ENCODE measurements at places on chromosomes 7 and 10.

- no peak for DNase-seq
These were observed 25.8 kb upstream of the CASD1 start for GRCh38 chr7:94483843-94484242.

DNA sequence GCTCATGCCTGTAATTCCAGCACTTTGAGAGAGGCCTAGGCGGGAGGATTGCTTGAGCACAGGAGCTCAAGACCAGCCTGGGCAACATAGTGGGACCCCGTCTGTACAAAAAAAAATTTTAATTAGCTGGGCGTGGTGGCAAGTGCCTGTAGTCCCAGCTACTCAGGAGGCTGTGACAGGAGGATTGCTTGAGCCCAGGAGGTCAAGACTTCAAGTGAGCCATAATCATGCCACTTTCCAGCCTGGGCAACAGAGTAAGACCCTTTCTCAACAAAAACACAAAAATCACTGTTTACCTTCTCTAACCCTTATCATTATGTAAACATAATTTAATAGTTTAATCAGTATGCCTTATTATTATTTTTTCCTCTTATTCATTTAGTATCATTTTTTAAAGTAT, 44.5 kb downstream of the GBF1 start:
- DNase-seq: no peak

- DNase-seq: no peak
These were observed 36.6 kb downstream of the GTF2IRD1 start for GRCh38 chr7:74489997-74490945.

DNA sequence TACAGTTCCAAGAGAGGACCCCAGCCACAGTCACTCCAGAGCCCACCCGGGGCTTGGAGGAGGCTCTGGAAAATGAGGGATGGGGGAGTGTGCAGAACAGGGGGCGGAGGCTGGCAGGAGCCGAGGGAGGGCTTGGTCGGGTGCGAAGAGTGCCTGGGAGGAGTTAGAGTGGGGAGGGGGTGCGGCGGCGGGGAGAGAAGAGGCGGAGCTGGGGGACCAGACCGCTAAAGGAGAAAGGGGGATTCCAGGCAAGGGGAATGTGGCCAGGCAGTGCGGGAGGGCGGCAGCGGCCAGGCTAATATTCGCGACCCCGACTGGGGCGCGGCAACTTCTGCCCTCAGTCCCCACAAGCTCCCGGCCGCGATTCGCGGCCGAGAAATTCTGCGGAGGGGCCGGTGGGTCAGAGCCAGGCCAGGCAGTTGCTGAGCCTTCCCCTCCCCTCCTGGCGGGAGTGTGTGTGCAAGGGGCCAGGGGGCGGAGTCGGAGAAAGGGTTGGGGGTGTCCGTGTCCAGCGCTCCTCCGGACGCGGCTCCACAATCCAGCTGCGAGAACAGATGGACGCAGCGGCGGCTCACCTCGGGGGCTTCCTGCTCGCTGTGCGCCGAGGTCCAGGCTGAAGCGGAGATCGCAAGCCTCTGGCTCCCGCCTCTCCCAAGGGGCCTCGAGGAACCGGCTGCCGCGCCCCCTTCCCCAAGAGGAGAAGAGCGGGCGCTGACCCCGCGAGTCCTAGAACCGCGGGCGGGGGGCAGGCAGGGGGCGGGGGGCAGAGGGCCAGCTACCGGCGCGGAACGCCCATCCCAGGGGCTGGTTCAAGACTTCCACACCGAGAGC, 612 bp upstream of the SLC18A3 start:
- DNase-seq: no peak

GRCh38 chr10:106392778-106393177, 771.7 kb downstream of the SORCS1 start:
- no peak for DNase-seq

DNA sequence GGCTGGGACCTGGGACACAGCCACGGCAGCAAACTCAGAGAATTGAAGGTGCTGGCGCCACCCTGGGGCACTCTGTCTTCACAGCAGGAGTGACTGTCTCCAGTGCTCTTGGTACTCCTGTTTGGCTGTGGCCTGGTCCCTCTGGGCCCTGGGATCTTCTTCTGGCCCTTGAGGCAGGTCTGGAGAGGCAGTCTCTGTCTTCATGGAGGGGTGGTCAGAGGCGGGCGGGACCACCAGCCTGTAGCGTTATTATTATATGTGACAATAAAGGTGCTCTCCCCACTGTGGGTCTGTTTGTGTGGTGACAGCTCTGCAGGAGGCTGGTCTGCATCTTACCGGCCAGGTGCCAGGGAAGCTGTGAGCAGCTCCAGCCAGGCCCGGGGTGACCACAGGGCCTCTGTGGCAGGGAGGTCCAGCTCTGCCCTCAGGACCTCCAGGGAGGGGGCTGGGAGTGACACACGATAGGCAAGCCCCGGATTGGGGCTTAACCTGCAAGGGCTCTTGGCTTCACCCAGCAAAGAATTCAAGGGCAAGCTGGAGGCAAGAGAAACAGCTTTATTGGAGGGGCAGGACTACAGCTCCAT, 70.3 kb downstream of the MYL10 start:
- no peak for DNase-seq

- DNase-seq: no peak
These were observed 59.8 kb upstream of the ANTXRL start for GRCh38 chr10:46226900-46227558.

- DNase-seq: no peak
These were observed 509.5 kb upstream of the CELF2 start for GRCh38 chr10:10508211-10508610.

DNA sequence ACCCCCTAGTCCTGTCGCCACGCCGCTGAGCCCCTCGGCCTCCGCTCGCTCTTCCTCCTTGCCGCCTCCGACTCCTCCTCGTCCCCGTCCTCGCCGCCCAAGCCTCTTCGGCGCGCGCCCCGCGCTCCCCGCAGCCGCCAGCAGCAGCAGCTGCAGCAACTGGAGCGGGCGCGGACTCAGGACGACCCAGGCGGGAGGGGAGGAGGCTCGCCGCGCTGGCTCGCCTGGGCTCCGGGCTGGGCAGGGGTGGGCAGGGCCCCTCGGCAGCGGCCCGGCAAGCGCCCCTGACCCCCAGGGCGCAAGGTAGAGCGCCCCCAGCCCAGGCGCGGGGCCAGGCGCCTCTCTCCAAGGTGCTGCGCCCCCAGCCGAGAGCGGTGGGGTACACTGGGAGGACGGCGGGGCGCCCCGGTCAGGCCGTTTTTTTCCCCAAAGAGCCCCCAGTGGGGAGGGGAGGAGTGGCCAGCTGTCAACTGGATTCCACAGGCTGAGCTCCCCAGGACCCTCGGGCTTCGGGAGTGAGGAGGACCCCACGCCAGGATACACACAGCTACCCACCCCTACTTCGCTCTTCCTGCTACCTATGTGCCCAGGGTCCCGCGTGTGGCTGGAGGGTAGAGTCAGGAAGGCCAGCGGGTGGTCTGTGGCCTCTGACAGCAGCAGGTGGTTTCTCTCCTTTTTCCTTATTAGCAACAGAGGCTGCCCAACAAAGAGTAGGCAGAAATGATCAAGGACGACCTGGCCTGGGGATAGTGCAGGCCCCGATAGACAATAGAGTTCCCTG, 903 bp upstream of the KCNMA1 start:
- DNase-seq: no peak

DNA sequence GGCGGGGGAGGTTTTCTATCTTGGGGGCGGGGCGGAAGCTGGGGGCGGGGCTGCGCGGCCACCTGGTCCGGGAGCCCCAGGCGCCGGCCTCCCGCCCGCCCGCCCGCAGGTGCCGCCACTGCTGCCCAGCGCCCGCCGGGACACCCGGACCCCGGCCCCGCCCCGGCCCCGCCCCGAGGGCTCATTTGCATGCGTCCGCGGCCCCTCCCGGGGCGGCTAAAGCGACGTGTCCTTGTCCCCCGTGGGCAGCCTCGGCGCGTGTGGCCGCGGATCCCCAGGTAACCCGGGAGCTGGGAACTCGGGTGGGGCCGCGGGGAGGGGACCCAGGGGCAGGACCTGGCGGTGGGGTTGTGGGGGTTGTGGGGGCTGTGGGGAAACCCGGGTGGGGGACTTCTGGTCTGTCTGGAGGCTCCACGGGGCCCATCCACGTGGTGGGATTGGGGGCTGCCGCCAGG, at the start of gene BHLHA15:
Gene BHLHA15 (plus strand): TSS at position 219 of the 455 bp plus-strand sequence. CDS start 871 bp downstream, outside the sequence.
- no peak for DNase-seq

- DNase-seq: no peak
These were observed 4.6 kb downstream of the LFNG start for GRCh38 chr7:2523941-2524807.

GRCh38 chr7:131945313-131945911, 389.0 kb upstream of the PODXL start:
- peak; percentile 74 for DNase-seq

- DNase-seq: no peak
These were observed 946.3 kb upstream of the GHITM start for GRCh38 chr10:83193026-83193425.

DNA sequence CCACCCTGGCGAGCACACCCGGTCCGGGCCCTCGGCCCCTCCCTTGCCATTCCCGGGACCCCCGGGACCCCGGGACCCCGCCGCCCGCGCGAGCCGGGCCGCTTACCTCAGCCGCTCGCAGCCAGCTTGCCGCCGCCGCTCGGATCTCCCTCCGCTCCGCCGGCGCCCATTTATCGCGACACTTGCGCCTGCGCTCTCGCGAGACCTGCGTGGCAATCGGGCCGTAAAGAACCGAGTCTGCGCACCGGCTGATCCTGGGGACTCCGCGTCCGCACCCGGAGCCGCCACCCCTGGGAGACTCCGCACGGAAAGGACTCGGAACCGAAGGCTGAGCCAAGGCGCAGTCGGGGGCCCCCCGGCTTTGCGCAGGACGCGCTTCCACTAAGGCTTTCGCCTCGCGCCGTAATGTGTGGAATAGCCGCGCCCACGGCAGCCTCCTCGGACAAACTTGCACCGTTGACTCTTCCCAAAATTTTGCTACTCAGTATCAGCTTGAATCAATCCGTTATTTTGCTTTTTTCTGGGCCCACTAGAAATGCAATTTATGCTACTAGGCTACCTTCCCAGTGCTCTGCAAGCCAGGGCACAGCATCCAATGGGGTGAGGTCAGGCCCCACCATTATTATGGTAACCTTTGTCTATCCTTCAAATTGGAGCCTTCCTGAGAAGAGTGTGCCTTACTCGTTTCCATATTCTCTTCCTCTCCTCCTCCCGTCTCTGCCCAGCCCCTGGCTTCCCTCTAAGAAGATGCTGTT, at the start of gene MAD1L1:
Gene MAD1L1 (minus strand): TSS at position 180 of the 755 bp plus-strand sequence. CDS start 2,812 bp downstream, outside the sequence.
- DNase-seq: peak; percentile 95

DNA sequence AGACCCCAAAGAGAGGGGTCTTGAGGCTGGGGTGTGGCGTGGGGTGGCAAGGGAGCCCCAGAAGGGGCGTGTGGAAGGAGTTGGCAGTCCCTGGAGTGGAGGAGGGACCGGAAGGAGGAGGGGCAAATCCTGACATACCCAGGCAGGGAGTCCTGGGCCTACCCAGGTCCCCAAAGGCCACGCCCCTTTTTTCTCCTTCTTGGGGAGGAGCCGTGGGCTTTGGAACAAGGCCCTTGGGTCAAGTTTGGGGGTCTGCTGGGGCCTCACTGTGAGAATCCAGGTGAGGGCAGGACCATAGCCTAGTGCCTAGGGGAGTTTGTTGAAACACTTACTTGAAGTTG, 1.2 kb upstream of the SMARCD3 start:
- no peak for DNase-seq

- no peak for DNase-seq
These were observed 196.7 kb downstream of the SEMA3E start for GRCh38 chr7:83452256-83452655.

- no peak for DNase-seq
These were observed 43.4 kb upstream of the PLEKHA1 start for GRCh38 chr10:122331100-122331499.

DNA sequence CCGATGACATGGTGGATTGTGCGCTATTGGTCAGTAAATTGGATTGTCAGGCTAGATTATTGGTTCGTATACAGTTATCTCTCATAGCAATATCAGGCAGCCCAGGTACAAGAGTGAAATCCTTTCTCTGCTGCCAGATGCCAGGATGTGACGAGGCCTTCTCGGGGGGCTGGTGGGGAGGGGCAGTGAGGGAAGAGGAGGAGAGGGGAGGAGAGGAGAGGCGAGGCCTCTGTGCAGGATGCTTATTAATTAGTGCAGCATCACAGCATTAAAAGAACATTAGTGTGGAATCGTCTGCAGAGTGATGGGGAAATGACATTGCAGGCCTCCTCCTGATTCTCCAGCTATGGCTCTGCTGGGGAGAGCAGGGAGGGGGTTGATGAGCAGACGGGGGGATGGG, 30.5 kb upstream of the SLF2 start:
- no peak for DNase-seq

DNA sequence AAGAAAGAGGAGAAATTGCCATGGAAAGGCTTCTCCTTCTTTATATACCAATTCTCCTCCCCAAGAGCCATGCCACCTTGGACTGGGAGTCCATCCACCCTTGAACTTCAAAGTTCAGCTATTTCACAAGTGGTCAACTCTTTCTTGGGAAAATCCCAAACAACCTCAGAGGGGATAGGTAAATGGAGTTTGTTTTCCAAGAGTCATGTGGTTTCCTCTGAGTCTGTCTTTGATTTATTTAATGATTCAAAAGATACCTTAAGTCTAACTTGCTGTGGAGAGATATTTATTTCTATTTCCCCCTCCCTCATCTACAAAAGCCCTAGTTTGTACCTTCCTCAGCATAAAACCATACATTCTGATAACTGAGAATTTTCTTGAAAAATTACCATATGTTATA, 758.6 kb upstream of the IGFBP3 start:
- no peak for DNase-seq

DNA sequence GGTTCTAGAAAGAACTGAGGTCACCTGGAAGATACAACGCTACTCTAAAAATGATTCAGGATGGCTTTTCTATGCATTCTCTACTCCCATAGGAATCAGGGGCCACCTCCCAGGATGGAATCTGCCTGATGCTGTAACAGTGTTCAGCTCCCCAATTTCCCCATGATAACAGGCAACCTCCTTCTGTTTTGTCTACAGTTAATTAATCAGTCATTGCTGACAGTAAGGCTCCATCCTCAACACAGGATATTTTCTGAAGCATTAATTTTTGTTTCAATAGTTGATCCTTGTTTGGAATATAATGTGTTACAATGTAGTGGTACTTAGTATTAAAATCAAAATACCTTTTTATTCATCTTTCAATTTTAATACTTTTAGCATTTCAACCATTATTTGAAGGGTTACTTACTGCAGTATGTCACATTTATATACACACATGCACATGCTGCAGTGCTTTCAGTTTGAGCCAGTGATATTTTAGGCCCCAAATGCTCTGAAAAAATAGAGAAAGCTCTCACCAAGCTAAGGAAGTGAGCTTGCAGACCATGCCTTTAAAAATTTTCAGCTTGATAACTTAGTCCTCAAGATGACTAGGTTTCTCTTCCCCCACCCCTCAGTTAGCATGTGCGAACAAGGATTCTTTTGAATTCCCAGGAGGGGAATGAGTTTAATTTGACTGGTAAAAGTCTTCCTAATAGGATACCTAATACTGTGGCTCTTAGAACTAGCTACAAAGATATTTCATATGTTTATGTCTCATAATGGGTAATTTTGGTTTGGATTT, 592 bp upstream of the PIK3CG start:
- peak; percentile 22 for DNase-seq

All from GM12891 (cell line).